ENCODE measurements at places on chromosomes 5 and 9.

GRCh38 chr9:16628413-16628812 lies 242.1 kb downstream of the BNC2 start:
- DNase-seq: no peak

GRCh38 chr5:37187465-37187977 lies 61.7 kb downstream of the CPLANE1 start:
- no peak for DNase-seq

GRCh38 chr9:102778746-102779145 lies 216.4 kb upstream of the CYLC2 start:
- DNase-seq: no peak

- no peak for DNase-seq
Measured at GRCh38 chr9:36543916-36544315, 28.8 kb upstream of the MELK start.

DNA sequence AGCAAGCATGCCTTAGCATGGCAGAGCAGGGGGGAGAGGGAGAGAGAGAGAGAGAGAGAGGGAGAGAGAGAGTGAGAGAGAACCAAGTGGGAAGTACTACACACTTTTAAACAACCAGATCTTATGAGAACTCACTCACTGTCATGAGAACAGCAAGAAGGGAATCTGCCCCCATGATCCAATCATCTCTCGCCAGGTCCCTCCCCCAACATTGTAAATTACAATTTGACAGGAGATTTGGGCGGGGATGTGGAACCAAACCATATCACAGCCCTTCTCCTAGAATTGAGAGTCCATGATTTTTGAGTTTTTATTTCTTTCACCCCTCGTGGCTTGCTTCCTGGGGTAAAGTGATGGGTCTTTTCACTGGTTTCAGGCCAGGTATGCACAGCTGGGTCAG lies 98.8 kb downstream of the DOCK2 start:
- DNase-seq: no peak

DNA sequence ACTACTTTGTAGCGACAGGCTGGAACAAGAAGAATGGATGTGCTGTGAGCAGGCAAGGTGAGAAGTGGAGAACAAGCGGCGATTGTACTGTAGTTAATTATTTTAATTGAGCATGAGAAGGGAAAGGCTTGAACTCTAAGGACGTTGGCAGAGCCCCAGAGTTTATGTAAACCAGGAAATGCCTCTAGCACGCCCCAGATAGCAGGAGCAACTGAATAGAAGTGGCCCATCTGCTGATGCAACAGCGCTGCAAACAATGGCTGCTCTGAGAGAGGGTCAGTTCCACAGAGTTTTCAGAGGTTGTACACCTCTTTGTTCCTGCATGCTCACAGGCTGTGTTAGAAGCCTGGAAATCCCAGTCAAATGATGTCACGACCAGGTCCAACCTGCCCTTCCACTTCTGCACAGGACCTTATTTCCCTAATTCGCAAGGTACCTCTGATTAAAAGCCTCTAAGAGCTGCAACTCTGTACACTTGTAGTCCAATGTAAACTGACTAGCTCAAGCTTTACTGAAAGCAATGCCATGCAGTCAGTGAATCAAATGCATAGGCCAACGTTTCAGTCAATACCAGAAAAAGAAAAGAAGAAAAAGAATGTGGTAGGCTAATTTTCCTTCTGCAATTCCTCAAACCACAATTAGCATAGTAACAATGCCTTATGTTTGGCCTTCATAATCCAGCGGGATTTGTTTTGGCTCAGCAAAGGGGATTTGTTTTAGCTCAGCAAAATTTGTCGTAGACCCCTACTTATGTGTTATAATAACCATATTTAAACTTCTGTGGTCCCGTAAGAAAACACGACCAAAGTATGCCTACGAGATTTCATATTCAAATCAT lies 119.6 kb upstream of the RETREG1 start:
- no peak for DNase-seq

DNA sequence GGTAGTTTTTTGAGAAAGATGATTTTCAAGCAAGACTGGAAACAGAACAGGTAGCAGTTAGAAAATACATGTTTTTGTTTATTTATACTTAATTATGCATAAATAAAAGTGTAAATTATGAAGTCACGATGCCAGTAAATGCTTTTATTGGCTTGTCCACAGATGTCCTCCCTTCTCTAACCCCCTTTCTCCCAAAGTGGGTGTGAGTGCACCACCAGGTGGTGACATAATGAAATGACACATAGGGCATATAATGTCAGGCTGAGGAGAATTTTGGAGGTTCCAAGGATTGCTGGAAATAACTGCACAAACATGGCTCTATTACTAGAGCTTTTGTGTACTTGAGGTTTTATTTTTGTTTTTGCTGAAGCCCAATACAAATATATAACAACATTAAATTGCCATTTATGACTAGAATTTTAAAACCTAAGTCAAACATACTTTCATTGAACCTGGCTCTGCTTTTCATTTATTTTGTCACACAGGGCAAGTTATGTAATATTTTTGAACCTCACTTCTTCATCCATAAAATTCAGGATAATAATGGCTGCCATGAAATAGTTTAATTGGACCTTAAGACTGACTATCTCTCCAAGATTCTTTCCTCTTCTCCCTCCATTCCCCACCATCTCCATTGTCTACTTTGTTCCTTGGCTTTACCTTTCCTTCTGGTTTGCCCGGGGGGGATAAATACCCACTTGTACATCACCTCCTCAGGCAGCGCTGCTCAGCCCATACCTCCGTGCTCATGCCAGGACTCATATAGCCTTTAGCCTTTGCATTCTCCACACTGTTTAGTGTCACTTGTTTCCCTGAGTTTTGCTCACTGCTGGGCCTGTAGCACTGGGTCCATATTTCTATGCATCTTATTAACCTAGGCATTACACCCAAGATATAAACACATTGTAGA lies 168.8 kb downstream of the PDE4D start:
- peak; percentile 6 for DNase-seq

DNA sequence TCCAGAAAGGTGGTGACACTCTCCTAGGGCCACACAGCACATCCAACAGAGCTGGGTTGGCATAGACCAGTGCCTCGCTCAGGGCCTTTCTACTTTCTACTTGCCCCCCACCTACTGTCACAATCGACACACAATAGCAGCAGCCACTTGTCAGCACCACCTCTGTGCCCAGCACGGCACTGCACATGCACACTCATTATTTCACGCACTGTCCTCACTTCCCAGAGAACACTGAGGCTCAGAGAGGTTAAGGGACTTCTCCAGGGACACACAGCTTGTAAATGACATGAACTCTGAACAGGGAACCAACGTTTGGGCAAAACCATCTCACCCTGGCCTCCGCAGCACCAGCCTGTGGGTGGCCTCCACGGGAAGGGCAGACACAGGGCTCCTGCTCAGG lies 70.9 kb upstream of the STXBP1 start:
- no peak for DNase-seq

GRCh38 chr5:20370061-20370460 lies 382.1 kb upstream of the CDH18 start:
- DNase-seq: no peak

DNA sequence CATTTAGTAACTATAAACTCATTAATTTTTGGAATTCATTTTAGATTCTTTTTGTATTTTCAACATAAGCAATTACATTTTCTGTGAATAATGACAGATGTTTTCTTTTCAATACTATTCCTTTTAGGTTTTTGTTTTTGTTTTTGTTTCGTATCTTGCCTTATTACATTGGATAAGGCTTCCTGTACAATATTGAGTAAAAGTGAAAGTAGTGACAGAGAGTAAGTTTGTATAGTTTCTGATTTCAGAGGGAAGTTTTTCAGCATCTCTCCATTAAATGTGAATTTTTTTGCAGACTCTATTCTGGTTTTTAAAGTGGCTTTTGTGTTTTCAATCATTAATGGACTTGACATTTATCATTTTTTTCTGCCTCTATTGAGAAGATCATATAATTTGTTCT lies 12.8 kb upstream of the CAMK4 start:
- no peak for DNase-seq

- peak; percentile 60 for DNase-seq
Measured at GRCh38 chr5:6792911-6793471, 79.8 kb downstream of the TENT4A start.

- peak; percentile 53 for DNase-seq
Measured at GRCh38 chr9:91162784-91163443, 198.8 kb downstream of the AUH start.

- DNase-seq: no peak
Measured at GRCh38 chr5:158716668-158717067, 383.0 kb downstream of the EBF1 start.

DNA sequence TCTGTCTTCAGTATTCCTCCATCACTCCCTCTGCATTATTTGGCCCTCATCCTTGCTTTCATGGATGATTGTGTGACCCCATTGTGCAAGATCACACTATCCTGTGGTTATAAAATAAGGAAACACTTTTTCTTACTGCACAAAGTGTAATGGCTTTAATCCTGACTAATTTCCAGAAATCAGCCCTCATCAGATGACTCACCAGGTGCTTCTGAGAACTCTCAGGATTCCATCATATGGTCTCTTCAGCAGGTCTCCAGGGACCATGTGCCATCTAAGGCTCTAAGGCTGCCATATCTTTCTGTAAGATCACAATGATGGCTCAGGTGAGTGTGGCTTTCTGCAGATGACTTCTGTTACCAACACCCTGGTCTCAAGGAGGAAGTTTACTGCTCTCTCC lies 27.3 kb upstream of the FER start:
- no peak for DNase-seq

DNA sequence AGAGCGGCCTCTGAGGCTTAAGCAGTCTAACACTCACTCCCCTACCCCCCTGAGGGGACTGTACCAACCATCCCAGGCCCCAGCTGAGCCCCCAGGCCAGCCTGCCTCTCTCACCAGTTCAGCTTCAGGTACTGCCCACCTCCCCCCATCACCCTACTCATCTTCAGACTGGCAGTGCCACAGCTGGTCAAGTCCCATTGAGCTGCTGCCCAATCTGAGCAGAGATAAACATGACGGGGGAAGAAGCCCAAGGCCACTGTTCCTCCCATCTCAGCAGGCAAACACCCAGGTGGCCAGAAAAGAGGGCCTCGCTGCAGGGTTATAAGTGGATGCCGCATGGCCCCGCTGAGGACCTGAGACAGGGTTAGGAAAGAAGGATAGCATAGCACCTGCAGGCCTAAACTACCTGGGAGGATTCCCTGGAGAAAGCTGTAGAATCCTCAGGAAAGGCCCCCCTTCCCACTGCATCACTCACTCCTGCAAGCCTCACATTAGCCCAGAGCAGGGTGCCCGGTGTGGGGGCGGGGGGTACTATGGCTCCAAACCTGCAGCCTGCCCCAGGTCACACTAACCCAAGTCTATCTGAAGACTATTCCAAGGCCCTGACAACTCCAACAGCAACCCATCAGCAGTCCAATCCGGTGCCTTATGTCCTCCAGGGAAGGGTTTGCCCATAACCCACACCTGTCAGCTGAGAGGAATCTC lies 3.6 kb downstream of the B4GALT1 start:
- no peak for DNase-seq

- peak; percentile 34 for DNase-seq
Measured at GRCh38 chr9:93307468-93308157, 123.7 kb downstream of the WNK2 start.

DNA sequence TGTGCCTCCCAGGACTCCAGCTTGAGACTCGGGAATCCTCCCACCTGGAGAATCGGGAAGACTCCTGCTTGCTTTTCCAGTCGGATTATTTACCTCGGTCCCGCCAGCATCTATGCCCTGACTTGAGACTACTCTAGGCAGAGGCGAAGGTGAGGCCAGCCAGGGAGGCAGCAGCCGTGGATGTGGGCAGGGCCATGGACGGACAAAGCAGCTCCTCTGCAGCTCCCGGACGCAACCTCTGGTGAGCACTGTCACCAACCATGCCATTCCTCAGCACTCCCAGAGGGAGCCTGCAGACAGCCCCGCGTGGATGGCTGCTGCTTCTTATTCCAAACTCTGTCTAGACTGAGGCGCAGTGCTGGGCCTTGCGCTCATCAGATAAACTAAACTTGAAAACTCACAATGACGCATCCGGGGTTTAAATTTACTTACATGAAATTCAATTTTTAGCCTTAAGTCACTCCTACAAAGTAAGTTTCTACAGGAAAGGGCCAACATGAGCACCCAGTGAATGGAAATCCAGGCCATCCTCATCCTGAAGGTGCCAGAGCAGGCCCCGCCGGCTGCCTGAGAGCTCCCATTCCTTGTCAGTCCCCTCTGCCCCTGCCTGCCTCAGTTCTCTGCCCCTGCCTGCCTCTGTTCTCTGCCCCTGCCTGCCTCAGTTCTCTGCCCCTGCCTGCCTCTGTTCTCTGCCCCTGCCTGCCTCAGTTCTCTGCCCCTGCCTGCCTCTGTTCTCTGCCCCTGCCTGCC lies 17.8 kb downstream of the MED10 start:
- no peak for DNase-seq
